ENCODE measurements at places on chromosomes 3 and 15. TPM values are rescaled to one million over a fixed set of nuclear protein-coding genes. Genes with fewer than 3 reads are reported as not detected.

The STRA6 gene
- 45.8 TPM for total RNA-seq

The CSPG4 gene
- 268 TPM for total RNA-seq

The SLC30A4 gene
- total RNA-seq: 1.8 TPM

The IQCH gene
- 4.8 TPM for total RNA-seq

The ADIPOQ gene
- not detected for total RNA-seq

The COL6A5 gene
- not detected for total RNA-seq

The FANCD2OS gene
- total RNA-seq: not detected

The KLHL40 gene
- total RNA-seq: not detected

The ANKRD34C gene
- total RNA-seq: not detected
